ENCODE measurements at places on chromosomes 2 and 18.

- no peak for DNase-seq
Measured at GRCh38 chr18:76905821-76906220, 83.5 kb downstream of the ZNF236 start.

- DNase-seq: no peak
Measured at GRCh38 chr2:10150436-10150835, 27.9 kb downstream of the RRM2 start.

DNA sequence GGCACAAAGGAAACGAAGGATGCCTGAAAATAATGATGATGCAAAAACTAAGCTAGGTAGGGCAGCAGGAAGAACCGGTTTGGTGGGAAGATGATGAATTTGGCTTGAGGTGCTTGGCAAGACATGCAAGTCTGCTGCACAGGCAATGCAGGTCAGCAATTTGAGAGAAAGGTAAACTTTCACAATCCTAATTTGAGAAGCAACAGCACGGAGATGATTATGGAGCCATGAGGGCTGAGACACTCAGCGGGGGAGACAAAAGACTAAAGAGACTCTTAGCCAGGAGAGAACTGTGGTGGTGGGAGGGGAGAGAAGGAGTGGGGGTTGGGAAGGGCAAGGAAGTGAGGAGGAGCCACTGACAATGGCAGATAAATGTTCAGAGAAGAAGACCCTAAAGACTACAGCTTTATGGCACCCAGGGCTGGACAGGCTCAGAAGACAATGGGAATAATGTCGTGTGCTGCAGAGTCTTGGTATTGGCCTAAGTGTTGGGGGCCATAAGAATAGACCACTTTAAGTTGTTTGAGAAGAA is 19.4 kb upstream of the RNF149 start:
- no peak for DNase-seq

DNA sequence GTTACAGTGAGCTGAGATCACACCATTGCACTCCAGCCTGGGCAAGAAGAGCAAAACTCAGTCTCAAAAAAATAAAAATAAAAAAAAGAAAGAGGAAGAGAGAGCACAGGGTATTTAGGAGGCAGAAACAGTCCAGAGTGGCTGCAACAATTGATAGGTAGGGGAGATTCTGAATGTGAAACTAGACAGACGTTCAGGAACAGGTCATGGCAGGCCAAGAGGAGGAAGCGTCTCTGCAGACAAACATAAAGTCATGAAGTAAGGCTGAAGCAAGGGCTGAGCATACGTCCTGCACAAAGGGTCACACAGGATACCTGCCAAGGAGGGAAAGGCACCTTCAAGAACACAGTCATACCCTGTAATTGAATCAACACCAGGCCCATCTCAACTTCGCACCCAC is 64.1 kb upstream of the ZNF532 start:
- DNase-seq: no peak

DNA sequence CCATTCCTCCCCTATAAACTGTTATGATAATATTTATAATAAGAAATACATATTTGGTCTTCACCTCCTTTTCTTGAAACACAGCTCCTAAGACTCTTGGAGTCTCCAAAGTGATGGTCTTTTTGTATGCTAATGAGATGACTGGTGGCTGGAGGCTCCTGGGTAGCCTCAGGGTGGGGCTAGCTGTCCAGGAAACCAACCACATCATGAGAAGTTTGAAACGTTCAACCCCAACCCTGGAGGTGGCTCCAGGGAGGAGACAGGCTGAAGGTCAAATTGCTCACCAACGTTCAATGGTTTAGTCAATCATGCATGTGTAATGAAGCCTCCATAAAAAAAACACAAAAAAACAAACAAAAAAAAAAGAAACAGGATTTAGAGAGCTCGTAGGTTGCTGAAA is 298.7 kb upstream of the MGAT5 start:
- no peak for DNase-seq

DNA sequence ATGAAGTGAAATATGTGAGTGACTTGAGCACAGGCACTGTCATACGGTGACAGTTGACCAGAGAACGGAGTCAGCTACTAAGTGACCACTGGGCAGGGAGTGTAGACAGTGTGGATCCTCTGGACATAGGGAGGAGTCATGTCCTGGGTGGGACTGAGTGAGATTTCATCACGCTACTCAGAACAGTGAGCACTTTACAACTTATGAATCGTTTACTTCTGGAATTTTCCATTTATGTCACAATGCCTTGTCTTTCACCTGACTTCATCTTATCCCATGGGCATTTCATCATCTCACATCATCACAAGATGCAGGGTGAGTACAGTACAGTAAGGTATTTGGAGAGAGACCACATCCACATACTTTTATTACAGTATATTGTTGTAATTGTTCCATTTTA is 29.0 kb downstream of the PTPRM start:
- DNase-seq: no peak

- DNase-seq: no peak
Measured at GRCh38 chr2:48529676-48530032, 300 bp upstream of the STON1 start.

- DNase-seq: no peak
Measured at GRCh38 chr2:213015387-213016165, 135.8 kb downstream of the IKZF2 start.

GRCh38 chr2:168633895-168634294 is 168.5 kb upstream of the NOSTRIN start:
- no peak for DNase-seq

GRCh38 chr2:15971351-15971750 is 31.0 kb downstream of the MYCN start:
- DNase-seq: no peak

DNA sequence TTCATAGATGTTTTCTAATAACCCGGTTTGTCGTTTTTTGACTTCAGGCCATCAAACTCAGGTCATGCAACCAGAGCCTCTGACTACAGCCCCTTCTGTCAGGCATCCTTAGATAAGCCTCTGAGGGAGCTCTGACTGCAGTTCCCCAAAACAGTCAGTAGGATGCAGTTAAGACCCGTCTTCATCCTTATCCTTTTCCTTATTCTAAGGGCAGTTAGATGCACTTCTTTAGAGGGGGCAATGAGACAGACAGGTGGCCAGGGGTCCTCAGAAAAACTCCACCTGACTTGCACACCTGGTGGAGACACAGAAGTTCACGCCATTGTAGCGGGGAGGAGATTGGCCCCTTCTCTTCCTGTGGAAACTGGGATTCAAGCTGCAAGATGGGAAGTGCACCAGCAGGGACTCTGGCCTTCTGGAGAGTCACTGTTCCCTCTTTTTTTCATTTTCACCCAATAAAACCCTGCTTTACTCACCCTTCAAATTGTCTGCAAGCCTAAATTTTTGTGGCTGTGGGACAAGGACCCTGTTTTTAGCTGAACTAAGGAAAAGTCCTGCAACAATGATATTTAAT is 104.8 kb upstream of the TFPI start:
- no peak for DNase-seq
